ENCODE measurements at places on chromosomes 1 and 21.

DNA sequence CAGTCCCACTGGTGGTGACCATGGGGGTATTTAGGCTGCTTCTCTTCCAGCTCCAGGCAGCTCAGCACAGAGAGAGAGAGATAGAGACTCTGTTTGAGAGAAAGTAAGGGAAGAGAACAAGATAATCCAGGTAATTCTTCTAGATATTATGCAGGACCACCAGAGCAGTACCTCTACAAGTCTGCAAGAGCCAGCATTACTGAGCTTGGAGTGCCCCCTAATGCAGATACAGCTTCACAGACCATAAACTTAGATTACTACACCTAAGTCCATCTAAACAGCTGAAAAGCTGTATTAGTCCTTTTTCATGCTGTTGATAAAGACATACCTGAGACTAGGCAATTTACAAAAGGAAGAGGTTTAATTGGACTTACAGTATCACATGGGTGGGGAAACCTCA is 570.3 kb downstream of the LRRIQ3 start:
- no peak for DNase-seq

DNA sequence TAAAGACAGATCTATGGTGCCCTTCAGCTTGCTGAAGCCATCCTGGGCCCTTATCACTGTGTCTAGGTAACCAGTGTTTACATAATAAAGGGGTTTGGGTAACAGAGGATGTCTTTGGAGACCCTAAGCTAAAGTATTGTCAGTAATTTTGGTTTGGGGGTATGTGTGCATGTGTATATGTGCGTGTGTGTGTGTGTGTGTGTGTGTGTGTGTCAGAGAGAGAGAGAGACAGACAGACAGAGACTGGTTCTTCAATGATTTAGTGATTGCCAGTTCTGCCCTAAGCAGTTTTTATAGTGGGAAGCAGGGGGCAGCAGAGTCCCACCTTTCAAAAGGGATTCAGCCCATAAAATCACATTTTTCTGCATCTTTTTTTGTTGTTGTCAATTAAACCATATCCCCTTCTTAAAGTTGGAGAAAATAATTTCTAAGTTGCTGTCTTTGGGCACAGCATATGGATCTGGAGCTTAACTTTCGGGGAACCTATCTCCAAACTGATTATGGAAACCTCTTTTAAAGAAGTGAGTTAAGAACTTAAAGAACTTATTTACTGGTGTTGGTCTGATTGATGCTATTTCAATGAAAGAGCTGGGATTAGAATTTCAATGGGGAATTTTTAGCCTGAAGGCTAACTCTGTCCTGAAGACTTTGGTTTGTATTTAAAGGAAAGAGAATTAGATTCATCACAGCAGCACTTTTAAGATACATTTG is 51.1 kb downstream of the ZNF326 start:
- DNase-seq: peak; percentile 20

- DNase-seq: no peak
Observed at GRCh38 chr21:41601573-41602368, 93.8 kb upstream of the TMPRSS2 start.

GRCh38 chr1:4485878-4486277 is 168.5 kb upstream of the AJAP1 start:
- DNase-seq: no peak

DNA sequence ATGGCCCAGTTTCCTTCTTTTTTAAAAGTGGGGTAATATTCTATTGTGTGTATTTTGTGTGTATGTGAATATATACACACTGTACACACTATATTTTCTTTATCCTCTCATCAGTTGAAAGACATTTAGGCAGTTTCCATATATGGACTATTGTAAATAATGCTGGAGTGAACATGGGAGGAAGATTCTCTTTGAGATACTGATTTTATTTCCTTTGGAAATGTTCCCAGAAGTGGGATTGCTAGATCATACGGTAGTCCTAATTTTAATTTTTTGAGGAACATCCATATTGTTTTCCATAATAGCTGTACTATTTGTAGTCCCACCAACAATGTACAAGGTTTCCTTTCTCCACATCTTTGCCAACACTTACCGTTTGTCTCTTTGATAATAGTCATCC is 51.0 kb downstream of the F3 start:
- no peak for DNase-seq

All from NCI-H2171 treated with DMSO at 0.1 percent for 48 hours (cell line).